ENCODE measurements at places on chromosomes 2 and 18.
A peak's percentile ranks its signal among the peaks of the same experiment; 100 is the strongest.

GRCh38 chr18:57559314-57559713 lies 27.2 kb downstream of the FECH start:
- no peak for DNase-seq

DNA sequence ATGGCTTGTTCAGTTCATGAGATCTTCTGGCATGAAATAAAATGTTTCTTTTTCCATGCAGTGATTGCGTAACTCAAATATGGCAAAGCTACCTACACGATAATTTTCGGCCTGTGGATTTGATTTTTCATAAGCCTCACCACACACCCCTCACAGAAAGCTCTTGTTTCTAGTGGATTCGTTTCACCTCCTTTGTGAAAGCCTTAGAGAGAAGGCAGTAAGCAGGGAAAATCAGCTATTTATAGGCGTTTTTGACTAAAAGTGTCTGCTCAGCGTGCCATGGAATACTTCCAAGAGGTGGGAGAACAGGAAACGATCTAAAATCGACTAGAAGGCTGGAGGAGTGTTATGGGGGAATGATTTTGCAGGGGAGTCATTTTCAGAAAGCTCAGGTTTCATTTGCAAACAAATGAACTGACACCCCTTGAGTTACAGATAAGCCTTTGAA lies 417.9 kb downstream of the TGIF1 start:
- DNase-seq: no peak

GRCh38 chr2:102806250-102806837 lies 44.5 kb downstream of the TMEM182 start:
- peak; percentile 8 for DNase-seq

- no peak for DNase-seq
These were observed 33.4 kb downstream of the METTL8 start for GRCh38 chr2:171400395-171400794.

- DNase-seq: no peak
These were observed 38.3 kb downstream of the MRPL44 start for GRCh38 chr2:223995569-223995968.

DNA sequence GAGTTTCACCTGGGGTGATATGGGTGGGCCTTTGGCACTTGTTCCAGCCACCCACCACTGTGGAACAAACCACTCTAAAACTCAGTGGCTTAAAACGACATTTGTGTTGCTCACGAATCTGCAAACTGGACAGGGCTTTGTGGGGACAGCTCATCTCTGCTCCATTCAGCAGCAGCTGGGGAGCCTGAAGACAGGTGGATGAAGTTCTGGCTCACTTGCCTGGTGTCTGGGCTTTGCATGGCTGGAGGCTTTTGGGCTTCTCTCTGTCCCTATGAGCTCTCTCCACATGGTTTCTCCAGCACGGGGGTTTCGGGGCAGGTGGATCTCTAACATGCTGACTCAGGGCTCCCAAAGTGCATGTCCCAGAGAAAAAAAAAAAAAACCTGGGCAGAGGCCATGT lies 93.0 kb upstream of the GLI2 start:
- no peak for DNase-seq

- no peak for DNase-seq
These were observed 535.2 kb downstream of the GALR1 start for GRCh38 chr18:77784759-77785379.

- no peak for DNase-seq
These were observed 341.8 kb downstream of the RBM43 start for GRCh38 chr2:150919901-150920300.

DNA sequence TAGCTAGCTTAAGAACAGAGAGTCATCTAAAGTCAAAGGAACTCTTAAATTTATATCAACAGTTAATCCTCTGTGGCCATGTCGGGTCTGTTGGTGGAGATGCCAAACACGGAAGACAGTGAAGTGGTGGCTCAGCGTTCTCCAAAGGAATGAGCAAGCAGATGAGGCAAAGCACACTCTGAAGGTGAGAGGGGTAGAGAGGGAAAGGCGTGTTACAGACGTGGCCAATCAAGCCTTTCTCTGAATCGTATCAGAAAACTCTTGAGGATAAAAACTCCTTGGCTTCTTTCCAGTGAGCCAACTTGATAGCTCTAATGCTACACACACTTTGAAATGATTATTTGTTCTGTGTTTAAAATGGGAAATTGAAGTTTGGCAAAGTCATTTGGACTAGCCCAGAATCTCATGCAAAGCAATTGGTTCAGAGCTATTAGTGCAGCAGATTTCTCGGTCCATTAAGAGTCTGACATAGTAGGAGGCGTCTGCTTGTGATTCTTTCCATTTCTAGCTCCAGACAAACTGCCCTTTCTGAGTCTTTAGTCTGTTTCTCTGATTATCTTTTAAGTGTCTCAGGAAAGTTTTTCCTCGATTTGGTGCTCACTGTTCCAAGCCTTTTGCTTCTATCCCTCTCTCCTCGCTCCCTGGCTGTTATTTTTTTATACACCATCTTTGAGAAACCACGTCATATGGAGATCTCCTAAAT lies 57.5 kb upstream of the CPO start:
- no peak for DNase-seq

- DNase-seq: no peak
These were observed 191.2 kb upstream of the CDH19 start for GRCh38 chr18:66795051-66795450.

GRCh38 chr18:35172451-35173035 lies 68.3 kb upstream of the ZNF397 start:
- DNase-seq: no peak

- DNase-seq: no peak
These were observed 41.4 kb downstream of the RFX8 start for GRCh38 chr2:101433465-101433864.

DNA sequence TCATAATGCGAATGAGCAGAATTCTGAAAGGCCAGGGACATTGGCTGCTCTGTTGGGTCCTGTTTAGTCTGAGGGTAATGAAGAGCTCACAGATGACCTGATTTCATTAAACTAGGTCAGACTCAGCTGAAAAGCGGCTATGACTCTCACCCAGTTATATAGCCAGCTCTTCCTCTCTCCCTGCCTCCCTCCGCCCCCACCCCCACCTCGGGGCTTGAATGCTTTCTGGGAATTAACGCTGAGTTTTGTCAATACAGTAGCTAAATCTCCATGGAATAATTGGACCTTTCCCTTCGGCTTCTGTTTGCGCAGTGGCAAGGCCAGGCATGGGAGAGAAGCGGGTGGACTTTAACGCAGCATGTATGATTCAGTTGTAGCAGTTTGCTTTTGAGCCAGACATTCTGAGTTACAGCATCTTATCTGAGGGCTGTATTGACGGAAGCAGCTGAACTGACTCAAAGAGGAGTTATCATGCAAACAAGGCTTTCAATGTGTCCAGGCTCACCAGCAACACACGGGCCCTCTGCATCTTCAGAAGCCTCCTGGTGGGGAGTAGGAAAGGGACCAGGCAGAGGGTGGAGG lies 110.6 kb downstream of the MYCN start:
- no peak for DNase-seq

- no peak for DNase-seq
These were observed 9.8 kb upstream of the ERBB4 start for GRCh38 chr2:212548455-212548819.

GRCh38 chr2:178109813-178110212 lies 2.4 kb upstream of the RBM45 start:
- DNase-seq: no peak

- no peak for DNase-seq
These were observed 444.3 kb downstream of the NBAS start for GRCh38 chr2:15116830-15117229.

DNA sequence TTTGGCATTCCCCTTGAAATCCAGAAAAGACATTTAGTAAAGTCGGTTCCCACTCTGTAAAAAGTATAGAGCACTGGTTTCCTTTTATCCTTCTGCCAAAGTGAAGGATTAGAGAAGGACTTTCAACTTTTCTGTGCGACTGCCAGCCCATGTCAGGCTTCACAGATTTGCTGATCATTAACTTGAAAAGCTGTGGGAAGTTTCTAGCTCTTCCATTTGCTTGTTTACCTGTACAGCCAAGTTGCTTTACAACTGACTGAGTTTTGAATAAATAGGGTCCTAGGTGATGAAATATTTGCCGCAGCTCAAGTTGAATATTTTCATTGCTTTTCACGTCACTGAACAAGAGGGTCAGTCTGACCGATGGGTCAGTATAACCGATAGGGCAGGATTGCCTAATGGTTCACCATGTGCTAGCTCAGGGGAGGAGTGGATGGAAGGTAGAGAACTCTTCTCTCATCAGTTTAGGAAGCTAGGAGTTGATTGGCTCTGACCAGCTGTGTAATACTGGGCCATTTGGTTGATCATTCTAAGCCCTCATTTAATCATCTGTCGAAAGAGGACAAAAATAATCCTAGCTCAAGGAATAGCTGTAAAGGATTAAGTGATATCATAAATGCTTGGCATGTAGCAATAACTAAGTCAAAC lies 30.4 kb downstream of the UPP2 start:
- no peak for DNase-seq

DNA sequence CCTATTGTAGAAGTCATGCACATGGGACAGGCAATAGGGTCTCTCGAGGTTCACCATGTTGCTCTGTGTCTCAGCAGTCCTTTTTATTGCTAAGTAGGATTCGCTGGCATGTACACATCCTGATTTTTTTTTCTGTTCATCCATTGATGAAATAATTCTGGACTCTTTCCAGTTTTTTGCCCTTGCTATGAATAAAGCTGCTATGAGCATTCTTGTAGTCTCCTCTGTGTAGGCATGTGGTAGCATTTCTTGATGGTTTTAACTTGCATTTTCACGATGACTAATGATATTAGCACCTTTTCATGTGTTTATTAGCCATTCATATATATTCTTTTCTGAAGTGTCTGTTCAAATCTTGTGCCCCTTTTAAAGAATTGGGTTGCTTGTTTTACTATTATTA lies 65.8 kb upstream of the EDAR start:
- DNase-seq: no peak

GRCh38 chr2:6352906-6353515 lies 512.7 kb downstream of the CMPK2 start:
- no peak for DNase-seq

GRCh38 chr2:102294802-102295489 lies 16.4 kb upstream of the IL1RL1 start:
- DNase-seq: no peak

- DNase-seq: no peak
These were observed 56.6 kb downstream of the UBE2E3 start for GRCh38 chr2:181036848-181037603.

DNA sequence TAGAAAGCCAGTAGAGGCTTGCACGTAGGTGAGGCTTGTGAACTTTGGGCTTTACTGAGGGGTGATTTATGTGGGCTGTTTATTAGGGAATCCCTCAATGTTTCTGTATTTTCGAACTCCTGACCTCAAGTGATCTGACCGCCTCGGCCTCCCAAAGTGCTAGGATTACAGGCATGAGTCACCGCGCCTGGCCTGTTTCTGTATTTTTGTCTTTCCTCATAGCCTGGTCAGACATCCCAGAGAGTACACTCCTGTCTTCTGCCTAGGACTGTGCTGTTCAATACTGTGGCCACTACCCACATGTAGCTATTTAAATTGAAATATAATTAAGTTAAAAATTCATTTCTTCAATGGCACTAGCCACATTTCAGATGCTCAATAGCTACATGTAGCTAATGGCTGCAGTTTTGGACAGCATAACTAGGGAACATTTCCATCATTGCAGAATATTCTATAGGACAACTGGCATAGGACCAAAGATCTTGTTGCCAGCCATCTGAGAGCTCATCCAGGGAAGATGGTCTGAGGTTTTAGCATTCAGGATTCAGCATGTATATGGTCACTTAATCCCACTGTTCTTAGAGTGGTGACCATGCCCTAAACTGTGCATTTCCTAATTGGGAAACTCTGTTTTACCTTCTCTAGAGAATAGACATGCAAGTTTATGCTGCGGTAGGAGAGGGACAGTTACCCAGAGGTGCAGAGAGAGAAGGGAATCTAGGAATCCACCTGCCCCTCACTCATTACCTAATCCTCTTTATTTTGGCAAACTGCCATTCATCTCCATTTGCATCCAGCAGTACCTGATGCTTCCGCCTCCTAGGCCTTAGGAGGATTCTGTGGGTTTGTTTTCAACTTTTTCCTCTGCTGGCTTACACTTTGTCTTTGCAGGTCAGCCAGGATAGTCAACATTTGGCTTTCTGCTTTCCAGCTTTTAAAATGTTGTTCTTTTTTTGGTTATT lies 64.4 kb downstream of the LCLAT1 start:
- no peak for DNase-seq

DNA sequence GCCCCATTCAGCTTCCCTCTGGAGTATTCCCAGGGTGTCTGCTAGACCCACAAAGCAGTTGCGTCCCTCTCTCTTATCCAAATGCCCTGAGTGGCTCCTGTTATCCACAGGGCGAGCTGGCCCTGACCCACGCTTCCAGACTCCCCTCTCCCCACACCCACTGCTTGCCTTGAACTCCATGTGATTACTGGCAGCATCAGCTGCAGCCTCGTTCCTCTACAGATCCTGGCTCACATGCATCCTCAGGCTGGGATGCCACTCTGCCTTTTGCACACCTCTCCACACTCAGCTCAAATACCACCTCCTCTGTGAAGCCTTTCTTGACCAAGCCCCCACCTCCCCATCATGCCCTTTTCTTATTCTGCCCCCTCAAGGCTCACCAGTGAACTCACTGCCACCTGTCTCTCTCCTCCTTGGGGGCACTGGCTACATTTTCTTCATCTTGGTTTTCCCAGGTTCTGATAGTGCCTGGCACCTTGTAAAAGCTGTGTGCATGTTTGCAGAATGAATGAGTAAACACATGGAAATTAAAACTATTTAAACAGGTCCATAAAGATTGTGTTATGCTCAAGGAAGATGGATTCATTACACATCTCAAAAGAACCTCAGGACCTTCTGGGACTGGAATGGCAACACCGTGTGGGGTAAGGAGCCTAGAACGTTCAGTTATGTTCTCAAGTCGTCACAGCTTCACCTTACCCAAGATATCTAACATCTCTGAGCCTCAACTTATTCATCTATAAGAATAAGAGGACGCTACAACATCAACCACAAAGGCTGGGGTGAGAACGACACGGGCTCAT lies 165.0 kb downstream of the BCL2 start:
- no peak for DNase-seq

GRCh38 chr2:120820953-120821279 lies 85.2 kb downstream of the GLI2 start:
- no peak for DNase-seq

- no peak for DNase-seq
These were observed 43.3 kb downstream of the DIPK1C start for GRCh38 chr18:74413836-74414235.

- no peak for DNase-seq
These were observed 91.4 kb upstream of the CHST9 start for GRCh38 chr18:27276479-27276878.

DNA sequence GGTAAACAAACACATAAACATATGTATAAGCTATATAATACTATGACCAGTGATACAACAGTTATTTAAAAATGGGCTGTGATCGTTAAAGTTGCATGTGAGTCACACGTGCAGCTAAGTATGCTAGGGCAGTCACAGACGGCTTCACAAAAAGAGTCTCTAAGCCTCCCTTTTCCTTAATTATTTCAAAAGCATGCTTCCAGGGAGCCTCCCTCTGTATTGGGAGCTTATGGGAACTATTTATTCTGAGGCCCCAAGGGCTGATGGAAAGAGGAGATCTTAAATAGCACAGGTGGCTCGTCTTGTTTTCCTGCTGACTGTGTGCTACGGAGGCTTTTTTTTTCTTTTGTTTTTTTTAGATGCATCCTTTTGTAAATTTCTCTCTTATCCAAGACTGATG lies 94.3 kb downstream of the ADCYAP1 start:
- no peak for DNase-seq
